ENCODE measurements at places on chromosomes 5 and 9.
A peak's percentile ranks its signal among the peaks of the same experiment; 100 is the strongest.

DNA sequence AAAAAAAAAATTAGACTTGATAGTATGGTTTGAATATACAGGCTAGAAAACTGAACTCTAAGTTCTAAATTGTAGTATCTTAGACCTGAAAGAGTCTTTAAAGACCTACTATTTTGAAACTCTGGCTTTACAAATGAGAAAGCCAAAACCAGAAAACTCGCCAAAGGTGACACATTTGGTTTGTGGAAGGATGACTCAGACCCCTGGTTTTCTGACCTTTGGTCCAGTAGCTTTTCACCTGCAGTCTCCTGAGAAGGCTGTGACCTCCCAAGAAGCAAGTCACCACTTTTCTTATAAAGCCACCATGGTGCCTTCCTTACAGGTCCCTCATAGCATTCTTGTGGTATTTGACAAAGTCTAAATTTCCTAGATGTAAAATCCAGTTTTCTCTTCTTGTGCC lies 102.1 kb upstream of the CEP78 start:
- peak; percentile 10 for DNase-seq

DNA sequence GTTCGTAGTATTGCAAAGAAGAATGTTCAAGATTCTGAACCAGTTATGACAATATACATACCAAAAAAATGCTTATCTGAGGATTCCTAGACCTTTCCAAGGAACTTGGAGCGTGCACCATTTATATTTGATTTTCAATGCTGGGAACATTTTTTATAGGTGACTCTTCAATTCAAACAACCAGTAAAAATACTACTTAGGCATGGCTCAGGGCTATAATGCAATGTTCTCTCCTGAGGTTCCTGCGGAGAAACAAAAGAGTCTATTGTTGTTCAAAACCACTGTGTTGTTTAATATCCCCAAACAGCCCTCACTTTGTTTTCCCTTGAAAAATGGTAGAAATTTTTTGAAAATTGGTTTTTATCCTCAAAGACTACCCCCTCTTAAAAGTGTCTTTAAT lies 335.7 kb upstream of the IZUMO3 start:
- no peak for DNase-seq

GRCh38 chr9:105283795-105284194 lies 39.3 kb downstream of the SLC44A1 start:
- DNase-seq: no peak

- DNase-seq: no peak
Observed at GRCh38 chr5:116671211-116671736, 96.7 kb upstream of the SEMA6A start.

GRCh38 chr5:181221792-181222629 lies 1.1 kb upstream of the TRIM41 start:
- peak; percentile 97 for DNase-seq

DNA sequence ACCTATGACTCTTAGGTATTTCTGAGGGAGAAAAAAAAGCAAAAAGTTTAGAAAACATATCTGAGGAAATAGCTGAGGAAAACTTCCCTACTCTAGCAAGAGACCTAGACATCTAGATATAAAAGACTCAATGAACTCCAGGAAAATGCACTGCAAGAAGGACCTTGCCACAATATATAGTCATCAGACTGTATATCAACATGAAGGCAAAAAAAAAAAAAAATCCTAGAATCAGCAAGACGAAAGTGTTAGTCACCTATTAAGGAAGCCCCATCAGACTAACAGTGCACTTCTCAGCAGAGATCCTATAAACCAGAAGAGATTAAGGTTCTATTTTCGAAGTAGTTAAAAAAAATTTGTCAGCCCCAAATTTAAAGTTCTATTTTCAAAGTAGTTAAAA lies 166.2 kb downstream of the TMEM38B start:
- DNase-seq: no peak

Data from stimulated activated CD4-positive, alpha-beta T cell treated with anti-CD3 and anti-CD28 coated beads, Interleukin-1b, Interleukin-23, amount 100 ng/mL, for 48 hours (primary cell).